Nephron progenitor cell (in vitro differentiated cells): ENCODE measurements at places on chromosomes 16 and 17.

DNA sequence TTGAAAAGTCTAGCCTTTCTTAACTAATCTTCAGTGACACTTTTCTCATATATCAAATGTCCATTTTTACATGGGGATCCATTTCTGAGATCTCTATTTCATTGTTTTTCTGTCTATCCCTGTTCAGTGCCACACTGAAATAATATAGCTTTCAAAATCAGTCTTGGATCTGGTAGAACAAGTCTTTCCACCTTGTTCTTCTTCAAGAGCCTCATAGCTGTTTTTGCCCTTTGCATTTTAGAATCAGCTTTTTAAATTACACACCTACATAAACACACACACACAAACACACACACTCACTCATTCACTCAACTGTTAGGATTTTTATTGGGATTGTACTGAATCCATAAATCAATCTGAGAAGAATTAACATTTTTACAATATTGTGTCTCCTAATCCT, 19.2 kb downstream of the GSDMB start:
- DNase-seq = no peak

GRCh38 chr16:51549836-51550235, 398.8 kb upstream of the SALL1 start:
- no peak for DNase-seq

DNA sequence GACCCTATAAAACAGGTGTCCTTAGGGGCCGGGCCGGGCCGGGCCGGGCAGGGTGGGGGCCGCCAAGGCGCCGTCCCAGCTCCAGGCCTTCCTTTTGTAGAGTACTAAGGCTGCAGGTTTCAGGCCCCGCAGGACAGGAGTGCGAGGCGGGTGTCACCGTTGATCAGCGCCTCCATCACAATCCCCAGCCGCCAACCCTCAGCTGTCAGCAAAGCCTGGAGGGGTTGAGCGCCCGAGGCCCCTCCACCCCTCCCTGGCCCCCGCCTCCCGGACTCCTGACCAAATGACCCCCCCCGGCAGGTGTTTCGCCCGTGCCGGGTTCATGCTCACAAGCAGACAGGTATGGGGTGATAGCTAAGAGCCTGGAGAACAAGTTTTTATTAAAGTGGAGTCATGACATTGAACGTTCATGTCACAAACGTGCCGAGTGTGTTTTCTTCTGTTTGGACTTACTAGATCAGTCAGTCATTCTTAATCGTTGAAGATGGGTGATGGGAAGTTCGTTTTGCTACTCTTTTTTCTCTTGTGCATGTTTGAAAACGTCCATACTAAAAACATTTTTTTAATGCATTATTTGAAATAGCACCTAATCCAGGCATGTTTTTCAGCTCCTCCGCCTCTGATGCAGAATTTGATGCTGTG, 534 bp downstream of the ARL2BP start:
- DNase-seq = no peak

- DNase-seq = no peak
Observed at GRCh38 chr17:75628425-75628824, 4.8 kb upstream of the SMIM5 start.

- DNase-seq = no peak
Observed at GRCh38 chr16:66594739-66595138, 9.8 kb upstream of the CMTM3 start.

GRCh38 chr16:65457084-65457483, 335.2 kb upstream of the CDH11 start:
- no peak for DNase-seq

GRCh38 chr17:82957961-82958561, 118.2 kb upstream of the ZNF750 start:
- no peak for DNase-seq

DNA sequence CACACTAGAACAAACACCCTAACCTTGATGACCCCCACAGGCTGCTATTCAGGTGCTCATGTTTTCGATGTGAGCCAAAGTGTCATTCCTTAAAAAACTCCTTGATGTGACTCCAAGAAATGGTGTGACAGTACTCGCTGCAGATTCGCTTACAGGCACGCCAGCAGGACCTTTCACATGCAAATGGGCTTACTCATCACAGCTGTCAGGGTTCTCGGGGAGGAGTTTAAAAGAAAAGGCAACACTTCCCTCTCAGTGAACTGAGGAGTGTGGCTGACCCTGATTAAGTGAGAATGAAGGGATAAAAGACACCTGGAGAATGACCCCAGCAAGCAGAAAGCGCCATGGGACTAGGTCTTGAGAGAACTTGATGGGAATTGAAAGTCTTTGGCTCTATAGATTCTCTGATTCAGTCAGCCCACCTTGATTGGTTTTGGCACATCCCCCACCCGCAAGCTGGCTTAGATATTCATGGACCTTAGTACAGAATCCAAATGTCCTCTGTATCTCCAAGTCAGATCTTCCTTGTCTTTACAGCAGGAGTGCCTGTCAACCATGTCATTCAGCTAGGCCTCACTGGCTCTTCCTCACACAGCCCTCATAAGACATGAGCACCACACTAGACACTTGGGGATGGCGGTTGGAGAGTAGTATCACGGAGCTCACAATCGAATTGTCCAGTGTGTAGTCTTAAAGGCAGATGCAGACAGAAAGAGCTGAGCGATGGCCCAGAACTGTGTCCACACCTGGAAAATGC, 82.6 kb downstream of the HIC1 start:
- DNase-seq = no peak

DNA sequence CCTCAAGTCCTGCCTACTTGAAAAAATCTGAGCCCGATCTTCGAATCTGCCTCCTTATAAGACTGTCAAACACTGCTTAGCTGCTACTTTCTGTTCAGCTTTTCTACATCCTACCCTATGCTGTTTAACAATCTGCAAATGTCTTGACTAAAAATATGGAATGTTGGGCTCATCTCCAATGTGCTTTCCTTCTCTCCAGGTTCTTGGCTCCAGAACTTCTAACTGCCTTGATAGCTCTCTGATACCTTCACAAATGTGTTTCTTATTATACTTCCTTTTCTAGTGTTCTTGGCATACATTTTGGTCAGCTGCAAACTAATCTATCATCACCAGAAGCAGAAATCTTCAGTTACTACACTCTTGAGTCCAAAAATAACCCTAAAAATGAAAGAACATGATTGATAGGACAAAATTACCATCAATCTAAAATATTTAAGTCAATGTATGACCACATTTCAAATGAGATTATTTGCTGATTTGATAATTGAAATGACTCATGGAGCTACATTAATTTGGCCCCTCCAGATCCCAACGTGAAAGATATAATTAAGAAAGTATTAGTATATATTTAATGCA, 372.3 kb upstream of the MON1B start:
- DNase-seq = no peak

DNA sequence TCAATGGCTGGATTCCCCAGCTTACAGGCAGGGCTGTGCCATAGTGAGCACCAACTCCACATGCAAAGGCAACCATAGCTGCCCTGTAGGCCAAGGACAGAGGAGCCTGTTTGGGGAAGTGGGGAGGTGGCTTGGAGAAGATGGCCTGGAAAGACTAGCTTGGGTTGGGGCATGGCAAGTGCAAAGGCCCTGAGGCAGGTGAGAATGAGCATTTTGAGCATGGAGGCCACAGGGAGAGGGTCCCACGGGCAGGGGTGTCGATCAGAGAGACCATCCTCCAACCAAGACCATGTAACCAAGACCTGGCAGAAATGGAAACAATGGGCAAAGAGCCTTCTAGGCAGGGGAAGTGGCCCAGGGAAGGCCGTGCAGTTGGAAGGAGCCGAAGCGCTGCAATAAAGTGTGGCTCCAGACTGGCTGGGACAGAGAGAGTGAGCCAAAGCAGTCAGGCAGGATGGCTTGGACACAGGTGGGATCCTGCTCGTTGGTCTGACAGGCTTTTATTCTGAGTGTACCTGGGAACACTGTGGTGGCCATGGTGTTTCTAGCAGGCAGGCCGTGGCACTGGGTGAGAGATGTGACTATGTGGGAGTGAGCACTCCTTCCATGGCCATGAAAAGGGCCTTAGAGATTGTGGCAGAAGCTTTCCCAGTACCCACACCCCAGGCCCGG, 24.8 kb upstream of the MPRIP start:
- DNase-seq = no peak

DNA sequence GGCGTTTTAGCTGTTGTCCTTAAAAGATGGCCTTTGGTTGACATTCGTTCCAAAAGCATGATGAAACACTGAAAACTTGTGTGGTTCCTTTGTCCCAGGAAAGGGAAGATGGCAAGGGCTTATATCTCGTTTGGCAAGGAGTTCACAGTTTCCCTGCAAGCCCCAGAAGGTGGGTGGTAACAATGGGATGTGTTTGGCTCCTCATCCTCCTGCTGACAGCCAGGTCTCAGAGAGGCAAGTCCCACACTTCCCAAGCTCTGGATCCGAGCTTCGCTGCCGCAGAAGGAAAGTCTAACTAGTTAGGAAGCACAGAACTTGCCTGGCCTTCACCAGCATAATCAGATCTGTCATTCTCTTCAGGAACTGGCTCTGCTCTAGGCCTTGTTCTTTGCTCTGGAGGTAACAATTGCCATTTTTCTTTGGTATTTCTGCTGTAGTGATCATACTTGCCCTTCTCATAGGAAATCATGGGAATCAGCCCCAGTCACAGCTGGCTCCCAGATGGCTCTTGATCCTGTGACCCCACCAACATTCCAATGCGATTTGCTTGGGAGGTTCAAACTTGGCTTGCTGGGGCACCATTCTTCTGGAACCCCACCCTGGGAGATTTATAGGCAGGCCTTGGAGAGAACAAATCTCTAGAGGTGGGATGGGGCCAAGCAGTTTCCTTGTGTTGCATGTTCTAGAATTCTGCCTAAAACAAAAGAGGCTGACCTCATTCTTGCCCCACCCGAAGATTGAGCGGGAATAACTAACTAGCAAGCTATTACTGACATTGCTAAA, 17.9 kb downstream of the KPNA2 start:
- DNase-seq = no peak

GRCh38 chr17:82743344-82744219, 8.2 kb downstream of the FN3K start:
- no peak for DNase-seq

- DNase-seq = no peak
Observed at GRCh38 chr17:6843241-6843880, 11.8 kb upstream of the TEKT1 start.

- DNase-seq = no peak
Observed at GRCh38 chr16:49216593-49216992, 65.0 kb downstream of the CBLN1 start.

- no peak for DNase-seq
Observed at GRCh38 chr16:47323241-47323640, 137.6 kb downstream of the ITFG1 start.

GRCh38 chr17:48351911-48352332, 78.1 kb downstream of the SKAP1 start:
- no peak for DNase-seq
